ENCODE measurements at places on chromosomes 3 and 15.

DNA sequence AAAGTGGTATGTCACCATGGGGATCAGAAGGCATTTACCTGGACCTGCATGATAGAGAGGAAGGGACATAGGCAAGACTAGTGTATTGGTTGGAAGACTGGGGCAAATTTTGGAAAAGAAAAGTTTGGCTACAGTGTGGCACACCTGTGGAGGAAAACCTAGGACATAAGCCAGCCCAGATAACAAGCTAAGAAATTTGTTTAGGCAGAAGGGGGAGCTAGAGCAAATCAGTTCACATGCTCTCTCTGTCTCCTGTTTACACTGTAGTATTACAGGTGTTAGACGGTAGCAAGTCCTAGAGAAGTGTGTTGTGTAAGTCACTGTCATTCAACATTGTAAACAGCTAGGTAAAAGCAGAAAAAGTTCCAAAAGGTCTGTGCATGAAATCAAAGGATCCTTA is 11.9 kb upstream of the ALDH1A2 start:
- DNase-seq, result no peak

GRCh38 chr3:119560160-119560559 is 746 bp upstream of the CD80 start:
- no peak for DNase-seq

DNA sequence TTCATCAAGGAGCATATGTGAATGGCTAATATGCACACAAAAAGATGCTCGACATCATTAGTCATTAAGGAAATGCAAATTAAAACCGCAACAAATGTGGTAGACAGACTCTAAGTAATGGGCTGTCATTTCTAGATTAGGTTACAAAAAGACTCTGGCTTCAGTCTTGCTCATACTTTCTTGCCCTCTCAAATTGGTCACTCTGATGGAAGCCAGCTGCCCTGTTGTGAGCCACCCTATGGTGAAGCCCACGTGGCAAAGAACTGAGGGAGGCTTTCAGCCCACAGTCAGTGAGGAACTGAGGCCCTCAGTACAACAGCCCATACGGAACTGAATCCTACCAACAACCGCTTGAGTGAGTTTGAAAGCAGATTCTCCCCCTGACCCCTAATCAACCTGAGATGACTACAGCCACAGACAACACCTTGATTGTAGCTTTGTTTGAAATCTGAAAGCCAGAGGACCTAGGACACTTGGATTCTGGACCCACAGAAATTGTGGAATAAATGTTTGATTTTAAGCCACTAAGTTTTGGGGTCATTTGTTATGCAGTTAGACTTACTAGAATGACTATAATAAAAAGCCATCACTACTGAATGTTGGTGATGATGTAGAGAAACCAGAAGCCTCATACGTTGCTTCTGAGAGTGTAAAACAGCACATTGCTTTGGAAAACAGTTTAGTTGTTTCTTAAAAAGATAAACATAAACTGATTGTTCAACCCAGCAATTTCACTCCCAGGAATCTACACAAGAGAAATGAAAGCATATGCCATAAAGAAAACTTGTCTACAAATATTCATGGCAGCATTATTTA is 45.7 kb downstream of the EHHADH start:
- no peak for DNase-seq

DNA sequence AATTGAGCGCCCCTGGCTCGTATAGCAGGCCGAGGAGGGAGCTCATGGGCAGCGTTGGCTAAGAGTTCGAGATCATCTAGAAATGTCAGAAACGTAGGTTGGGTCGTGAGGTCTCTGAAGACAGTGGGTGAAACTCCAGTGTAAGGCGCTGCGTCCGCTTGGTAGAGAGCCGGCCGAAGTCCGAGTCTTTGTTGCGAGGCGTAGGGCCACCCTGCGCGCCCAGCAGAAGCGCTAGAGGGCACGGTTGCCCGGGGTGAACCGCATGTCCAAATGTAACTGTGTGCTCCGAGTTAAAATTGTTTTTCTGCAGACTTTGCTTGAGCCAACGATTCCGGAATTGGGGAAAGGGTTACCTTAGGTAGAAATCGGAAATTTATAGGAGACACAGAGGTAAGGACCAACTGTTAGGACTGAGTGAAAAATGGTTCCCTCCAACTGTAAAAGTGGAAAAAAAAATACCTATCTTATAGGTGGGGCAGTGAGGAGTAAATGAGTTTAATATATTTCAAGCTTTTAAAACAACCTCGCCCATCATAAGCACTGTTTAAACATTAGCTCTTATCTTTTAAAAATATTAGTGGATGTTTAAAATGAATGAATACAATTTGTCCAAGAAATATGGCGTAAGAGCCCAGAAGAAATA is 993 bp upstream of the SIAH2 start:
- DNase-seq, result peak; percentile 27

GRCh38 chr3:112391648-112392047 is 58.7 kb downstream of the CD200 start:
- no peak for DNase-seq

DNA sequence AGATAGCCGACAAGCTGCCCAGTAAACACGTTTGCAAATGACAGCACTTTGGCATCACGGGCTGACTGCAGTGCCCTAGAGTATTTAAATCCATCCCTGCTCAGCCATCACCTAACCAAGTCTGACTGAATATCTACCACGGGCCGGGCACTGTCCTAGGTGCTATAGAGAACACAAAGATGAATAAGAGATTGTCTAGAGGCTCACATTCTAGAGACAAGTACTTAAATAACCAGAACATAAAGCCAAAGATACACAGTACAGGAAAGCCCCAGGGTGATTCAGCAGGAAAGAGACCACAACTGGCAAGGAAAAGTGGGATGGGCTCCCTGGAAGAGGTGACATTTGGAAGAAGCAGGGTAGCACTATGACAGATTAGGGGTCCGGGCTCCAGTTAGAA is 103.5 kb downstream of the MYLK start:
- DNase-seq, result no peak

- no peak for DNase-seq
Observed at GRCh38 chr15:44682211-44682610, 18.7 kb upstream of the SPG11 start.

GRCh38 chr3:138338244-138338643 is 8.6 kb upstream of the NME9 start:
- no peak for DNase-seq

- no peak for DNase-seq
Observed at GRCh38 chr3:127532561-127533203, 57.9 kb downstream of the TPRA1 start.

All from effector CD4-positive, alpha-beta T cell (primary cell).